ENCODE measurements at places on chromosomes 6 and 20. TPM values are rescaled to one million over a fixed set of nuclear protein-coding genes. Genes with fewer than 3 reads are reported as not detected.

DNA sequence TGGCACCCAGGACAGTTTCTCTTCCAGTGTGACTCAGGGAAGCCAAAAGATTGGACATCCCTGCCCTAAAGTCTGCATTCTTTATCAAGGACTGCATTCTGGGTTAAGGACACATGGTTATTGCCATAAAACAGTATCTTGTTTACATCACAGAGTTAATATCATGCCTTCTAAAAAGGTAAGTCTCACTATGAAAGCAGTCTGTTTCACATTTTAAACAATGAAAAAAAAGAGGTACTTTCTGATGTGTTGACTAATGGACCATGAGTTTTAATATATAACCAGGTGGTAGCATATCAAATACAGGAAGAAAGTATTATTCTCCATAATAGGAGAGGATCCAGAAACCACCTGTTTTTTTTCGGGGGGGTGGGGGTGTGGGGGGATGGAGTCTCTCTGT, 93.7 kb downstream of the TIAM2 start:
- no peak for DNase-seq

DNA sequence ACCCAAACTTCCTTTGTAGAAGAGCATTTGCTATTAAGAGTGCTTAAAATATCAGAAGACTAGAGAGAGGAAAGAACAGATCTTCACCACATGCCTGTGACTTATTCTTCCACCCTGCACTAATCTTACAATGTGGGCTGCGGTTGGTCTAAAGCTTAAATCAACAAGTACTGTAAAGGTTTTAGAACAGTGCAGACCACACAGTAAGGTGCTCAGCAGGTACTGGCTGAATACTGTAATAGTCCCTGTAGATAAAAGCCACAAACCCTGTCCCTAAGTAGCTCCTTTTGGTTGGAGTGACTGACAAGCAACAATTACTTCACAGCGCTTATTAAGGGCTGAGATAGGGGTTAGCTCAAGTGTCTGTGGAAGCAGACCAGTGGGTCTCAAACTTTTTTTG, 972 bp upstream of the PHF3 start:
- no peak for DNase-seq

DNA sequence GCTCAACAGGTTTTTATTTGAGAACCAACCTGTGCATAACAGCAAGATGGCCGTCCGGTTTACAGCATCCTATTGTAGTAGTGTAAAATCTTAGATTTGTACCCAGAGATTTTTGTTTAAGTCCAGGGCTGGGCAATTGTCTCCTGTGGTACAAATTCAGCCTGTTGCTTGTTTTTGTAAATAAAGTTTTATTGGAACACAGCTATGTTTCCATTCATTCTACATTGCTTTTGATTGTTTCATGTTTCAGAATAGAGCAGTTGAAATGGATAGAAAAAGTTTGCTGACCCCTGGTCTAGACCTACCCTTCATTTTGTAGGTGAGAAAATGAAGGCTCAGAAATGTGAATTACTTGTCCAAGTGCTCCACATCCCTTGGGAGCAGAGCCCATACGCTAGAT, 8.5 kb downstream of the SMPDL3A start:
- DNase-seq = no peak

DNA sequence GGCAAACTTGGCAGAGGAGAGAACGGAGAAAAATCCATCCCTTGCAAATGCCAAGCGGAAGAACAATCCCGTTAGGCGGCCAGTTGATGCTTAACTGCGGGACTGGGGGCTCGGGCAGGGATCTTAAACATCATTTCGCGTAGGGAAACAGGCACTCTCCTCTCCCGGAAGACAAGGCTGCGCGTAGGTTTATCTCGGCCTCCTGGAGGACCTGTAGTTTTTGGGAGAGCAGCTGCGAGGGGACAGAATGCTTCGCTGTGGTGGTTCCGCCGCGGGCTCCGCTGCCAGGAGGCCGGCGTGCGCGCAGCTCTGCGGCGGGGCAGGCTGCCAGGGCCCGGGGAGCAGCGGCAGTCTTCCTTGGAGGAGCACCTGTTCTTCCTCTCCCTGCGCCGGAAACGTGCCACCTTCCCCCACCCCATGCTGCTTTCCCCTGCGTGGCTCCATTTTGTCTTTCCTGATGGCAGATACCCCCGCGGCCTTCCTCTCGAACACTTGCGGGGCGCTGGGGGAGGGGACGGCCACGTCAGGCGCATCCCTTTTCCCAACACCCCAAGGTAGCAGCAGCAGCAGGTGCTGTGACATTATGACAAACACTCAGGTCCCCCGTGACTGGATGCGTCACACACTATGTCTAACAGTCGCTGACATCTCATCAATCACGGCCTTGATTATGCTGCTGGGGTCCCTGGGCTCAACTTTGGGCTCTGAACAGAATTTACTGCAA, 230.7 kb upstream of the BTBD3 start:
- DNase-seq = peak; percentile 34

- no peak for DNase-seq
Measured at GRCh38 chr6:13327691-13328075, 654 bp downstream of the TBC1D7 start.

The BPIFB6 gene
- not detected for total RNA-seq

GRCh38 chr20:53176134-53176533, 204.0 kb downstream of the TSHZ2 start:
- DNase-seq = no peak
